ENCODE measurements at places on chromosomes 7 and 10.

DNA sequence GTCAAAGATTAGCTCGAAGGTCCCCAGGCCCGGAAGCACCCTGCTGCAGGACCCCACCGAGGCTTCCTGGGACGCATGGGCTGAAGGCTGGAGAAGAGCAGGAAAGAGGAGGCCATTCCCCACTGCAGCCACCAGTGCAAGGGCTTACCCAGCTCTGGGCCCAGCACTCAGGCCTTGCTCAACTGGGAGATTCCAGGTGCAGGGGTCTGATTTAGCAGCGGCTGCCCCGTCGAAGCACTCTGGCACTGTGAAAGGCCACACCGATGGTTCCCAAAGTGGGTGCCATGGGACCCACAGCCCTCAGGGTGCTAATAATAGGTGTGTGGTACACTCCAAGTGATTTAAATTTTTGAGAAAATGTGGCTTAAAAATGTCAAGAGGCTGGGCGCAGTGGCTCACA lies 130.9 kb downstream of the OAT start:
- no peak for DNase-seq

DNA sequence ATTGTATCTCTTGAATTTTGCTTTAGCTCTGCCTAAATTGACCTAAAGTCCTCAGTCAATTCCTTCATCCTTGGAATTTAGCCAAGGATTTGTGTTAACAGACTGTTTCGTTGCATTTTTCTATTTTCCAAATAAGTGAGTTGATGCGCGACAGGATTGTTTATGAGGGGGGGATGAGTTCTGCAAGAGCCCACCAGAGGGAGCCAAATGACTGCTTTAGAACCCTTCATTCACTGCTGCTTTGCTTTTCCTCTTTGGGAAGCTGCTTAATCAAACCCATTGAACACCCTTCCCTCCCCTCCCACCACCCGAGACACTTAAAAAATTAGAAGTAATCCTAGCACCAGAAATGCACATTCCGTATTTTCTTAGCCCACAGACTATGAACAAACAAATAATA lies 33.7 kb upstream of the PTF1A start:
- peak; percentile 49 for DNase-seq

- no peak for DNase-seq
These were observed 348.9 kb downstream of the PTPRN2 start for GRCh38 chr7:158238616-158239289.

- no peak for DNase-seq
These were observed 66.2 kb upstream of the PCBD1 start for GRCh38 chr10:70954381-70955176.

- DNase-seq, result no peak
These were observed 31.8 kb upstream of the TM9SF3 start for GRCh38 chr10:96618653-96619052.

DNA sequence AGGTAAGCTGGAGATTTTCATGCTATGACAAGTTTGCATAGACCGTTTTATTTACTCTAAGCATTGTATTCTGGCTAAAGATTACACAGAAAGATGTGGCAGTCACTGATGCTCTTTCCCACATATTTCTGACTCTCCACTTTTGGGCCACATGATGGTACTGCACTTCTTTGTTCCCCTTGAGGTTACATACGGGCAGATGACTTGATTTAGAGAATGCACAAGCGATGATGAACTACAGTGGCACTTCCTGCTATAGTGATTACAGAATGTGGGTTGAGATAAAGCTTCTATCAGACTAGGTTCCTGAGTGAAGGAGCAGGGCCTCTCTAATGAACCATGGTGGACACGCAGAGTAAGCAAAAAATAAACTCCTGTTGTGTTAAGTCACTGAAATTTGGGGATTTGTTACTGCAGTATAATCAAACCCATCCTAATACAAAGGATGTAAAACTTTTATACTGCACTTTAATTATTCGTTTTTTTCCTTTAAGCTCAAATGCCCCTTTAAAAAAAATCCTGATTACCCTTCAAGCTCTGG lies 177.9 kb downstream of the TAX1BP1 start:
- DNase-seq, result peak; percentile 26

DNA sequence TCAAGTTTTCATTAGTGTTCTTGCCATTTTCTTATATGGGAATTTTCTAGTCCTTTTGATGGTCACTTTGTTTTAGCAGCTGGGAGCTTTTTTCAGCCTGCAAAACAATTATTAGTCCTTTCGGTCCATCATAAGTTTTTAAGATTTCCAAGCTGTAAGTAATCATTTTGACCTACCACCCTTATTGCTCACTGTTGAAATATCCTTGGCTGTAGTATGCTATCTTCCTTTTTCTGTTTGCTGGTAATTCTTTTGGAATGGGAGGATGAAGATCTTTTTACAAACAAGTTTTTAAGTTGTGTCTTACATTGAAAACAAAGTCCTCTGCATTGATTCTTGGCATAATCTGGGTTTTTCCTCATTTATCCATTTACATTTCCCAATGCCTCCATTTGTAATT lies 24.0 kb downstream of the BZW2 start:
- no peak for DNase-seq

GRCh38 chr7:24702755-24703154 lies 54.5 kb downstream of the GSDME start:
- no peak for DNase-seq

DNA sequence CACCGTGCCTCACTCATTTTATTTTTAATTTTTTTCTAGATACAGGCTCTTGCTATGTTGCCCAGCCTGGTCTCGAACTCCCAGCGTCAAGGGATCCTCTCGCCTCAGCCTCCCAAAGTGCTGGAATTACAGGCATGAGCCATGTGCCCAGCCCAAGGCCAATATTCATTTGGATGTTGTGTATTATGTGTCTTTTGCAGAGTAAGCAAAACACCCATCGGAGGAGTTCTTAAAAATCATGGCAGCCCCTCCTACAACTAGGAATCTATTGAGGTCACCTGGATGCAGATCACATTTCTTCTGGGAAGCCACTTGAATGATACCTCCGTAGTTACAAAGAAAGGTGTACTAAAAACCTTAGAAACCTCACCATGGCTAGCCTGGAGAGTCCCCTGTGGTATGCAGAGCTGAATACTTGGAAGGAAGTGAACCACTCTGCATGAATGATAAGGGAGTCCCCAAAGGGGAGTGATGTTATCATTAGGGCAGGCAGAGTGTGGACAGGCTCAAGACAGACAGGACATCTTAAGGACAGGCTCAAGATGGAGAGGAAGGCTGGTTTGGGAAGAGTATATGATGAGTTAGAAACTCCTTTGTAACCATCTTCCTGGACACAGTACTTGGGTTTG lies 185.7 kb downstream of the TAX1BP1 start:
- DNase-seq, result no peak

DNA sequence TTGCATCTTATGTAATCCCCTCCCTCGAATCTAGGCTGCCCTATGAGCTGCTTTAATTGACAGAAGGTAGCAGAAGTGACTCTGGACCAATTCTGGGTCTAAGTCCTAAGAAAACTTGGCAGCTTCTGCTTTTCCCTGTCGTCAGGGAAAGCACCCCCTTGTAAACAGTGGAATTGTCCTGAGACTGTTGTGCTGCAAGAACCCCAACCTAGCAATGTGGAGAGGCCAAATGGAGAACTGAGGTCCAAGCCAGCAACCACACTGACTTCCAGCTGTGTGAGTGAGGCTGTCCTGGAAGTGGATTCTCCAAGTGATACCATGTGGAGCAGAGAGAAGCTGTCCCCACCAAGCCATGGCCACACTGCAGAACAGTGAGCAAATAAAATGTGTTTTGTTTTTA lies 75.5 kb downstream of the ARHGAP22 start:
- no peak for DNase-seq

- DNase-seq, result peak; percentile 65
These were observed 142.4 kb downstream of the SH3PXD2A start for GRCh38 chr10:103712898-103713498.

DNA sequence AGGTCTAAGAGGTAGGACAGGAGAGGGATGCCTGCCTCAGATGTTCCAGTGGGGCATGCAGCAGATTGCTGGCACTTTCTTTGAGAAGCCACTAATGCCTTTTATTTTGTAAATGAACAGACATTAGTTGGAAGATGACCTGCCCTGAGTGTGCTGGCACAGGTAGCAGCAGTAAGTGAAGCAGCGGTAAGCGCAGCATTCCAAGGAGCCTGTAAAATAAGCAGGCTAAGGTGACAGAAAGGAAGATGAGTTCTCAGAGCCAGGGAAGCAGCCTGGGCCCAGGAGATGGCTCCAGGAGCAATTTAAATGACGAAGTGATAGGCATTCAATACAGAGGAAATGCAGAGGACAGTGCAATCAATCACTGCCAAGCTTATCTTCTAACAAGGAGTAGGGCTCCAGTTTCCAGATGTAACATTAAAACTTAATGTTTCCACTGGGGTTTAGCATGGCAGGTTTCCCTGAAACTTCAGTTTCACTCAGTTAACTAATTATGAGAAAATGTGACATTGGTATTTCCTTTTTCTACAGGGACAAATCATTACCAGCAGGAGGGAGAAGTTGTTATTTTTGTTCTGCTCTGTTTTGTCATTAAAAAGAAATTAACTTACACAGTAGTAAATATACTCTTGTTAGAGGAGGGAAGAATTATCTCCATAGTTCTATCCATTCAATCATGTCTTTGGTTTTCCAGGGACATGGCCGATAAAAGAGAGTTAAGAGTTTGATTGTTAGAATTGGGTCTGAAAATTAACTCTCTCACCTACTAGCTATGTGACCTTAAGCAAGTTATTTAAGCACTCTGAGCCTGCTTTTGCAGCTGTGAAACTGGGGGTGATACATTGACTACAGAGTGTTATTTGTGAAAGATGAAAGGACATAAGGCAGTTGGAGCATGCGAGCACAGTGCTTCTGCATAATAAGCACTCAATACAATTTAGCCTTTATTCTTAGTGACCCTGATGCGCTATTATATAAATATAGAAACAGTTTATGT lies 96.6 kb upstream of the PTN start:
- DNase-seq, result no peak

DNA sequence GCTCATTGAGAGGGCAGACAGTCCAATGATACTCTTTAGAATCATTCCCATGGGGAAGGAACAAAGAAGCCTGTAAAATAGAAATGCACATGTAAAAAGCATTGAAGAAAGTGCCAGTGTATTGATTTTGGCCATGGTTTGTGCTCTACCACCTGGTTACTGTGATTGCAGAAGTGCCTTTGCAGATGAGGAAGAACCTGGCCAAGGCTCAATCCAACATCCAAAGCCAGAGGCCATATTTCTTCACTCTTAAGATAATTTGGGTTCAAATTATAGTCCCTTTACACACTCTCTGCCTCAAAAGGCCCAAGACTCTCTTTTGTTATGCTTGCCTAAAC lies 122.1 kb downstream of the EGFR start:
- no peak for DNase-seq

DNA sequence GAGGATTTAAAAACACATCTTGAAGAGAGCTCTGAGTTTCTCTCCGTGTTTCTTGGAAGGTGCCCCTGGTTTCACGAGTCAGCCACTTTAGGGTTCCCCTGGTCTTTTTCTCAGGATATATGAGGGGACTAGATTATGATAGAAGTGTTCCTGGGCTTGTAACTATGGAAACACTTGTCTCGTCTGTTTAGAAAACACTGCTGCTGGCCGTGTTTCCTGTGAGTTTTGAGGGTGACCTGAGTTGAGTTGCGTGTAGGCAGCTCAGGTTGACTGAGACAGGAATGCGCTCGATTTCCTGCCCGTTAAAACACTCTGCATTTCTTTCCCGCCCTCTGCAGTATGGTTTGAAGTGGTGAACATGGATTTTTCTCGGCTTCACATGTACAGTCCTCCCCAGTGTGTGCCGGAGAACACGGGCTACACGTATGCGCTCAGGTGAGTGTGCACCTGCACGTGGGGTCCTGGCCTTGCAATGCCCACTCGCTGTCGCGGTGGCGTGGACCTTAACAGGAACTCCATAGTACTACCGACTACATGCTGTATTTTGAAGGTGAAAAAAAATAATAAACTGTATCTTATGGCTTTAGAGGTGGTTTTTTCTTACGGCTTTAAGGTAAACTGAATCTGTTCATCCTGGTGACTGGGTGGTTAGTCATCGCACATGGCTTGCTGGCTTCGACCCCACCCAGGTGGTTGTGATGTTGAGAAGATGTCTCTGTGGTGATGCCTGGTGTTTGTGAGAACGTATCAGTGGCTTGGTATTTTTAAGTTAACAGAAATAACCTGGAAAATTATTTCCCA lies at the start of gene SUN1:
Gene SUN1, plus strand, starts transcription at position 310 of the 801 bp plus-strand sequence. Its CDS starts 49 bp downstream, at position 359.
- no peak for DNase-seq

- no peak for DNase-seq
These were observed 233.9 kb downstream of the WDR37 start for GRCh38 chr10:1290071-1290471.

DNA sequence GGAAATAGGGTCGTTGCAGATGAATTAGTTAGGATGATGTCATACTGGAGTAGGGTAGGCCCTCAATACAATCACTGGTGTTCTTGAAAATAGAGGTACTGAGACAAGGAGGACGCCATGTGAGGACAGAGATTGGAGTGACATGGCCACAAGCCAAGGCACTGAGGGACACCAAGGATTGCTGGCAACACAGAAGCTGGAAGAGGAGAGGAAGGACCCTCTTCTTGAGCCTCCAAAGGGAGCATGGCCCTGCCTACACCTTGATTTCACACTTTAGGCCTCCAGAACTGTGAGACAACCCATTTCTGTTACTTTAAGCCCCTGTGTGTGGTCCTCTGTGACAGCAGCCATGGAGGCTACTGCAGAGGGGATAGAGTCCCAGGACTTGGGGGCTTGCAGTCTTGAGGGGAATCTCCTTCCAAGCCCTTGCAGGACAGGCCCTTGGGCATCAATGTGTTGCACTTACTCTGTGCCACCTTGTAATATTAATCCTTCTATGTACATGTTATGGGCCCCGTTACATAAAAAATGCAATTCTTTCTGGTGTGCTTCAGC lies 3.7 kb upstream of the AOC1 start:
- DNase-seq, result no peak

DNA sequence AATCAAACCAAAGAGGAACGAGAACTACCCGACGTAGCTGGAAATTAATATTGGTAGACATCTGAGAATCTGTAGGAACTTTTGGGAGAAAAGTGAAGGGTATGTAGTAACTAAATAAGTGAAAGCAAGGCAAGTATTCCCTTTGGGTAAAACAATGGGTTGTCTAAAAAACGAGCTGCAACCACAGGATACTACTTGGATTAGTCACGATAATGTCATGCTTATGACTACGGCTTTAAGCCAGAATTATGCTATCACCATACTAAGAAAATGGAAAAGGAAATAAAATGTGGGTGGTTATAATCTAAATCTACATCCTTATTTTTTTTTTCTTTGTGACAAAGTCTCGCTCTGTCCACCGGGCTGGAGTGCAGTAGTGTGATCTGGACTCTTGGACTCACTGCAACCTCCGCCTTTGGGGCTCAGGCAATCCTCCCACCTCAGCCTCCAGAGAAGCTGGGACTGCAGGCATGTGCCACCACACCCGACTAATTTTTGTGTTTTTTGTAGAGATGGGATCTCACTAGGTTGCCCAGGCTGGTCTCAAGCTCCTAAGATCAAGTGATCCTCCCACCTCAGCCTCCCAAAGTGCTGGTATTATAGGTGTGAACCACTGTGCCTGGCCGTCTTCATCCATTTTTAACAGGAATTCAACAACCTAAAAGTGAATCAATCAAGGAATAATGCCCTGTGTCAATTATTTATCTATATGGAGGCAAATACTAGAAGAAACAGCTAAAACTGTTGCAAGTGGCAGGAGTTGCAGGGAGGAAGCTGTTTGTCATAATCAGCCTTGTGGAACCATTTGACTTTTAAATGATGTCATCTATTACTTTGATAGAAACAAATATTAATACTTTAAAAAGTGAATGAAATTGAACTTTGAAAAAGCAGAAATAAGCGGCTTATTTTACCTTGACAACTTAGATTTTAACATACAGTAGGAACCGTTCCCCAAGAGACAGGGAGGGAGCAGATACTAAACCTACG lies 189.3 kb downstream of the PRPF18 start:
- DNase-seq, result peak; percentile 32

GRCh38 chr10:99769706-99770105 lies 12.7 kb upstream of the ABCC2 start:
- peak; percentile 43 for DNase-seq

Data from inflammatory macrophage treated with lipopolysaccharide for 4 hours (primary cell).